Stimulated activated CD4-positive, alpha-beta T cell treated with anti-CD3 and anti-CD28 coated beads, Interleukin-15, amount 100 ng/mL, for 48 hours (primary cell): ENCODE measurements at places on chromosomes 5 and 9.

DNA sequence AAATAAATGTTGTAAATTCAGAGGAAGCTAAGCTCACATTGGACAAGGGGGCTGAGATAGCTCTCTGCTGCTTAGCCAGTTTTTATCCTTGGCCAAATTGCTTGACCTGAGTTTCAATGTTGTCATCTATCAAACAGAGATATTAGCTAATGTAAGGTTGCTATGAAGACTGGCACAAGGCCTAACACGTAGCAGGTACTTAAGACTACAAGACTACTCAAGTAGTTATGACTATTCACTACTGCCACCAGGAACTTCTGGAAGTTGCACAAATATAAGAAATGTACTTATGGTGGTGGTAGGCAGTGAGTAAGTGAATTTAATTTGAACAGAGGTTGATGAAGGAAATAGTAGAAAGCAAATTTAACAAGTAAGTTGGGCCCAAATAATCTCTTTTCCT, 17.4 kb upstream of the FYB1 start:
- no peak for DNase-seq

DNA sequence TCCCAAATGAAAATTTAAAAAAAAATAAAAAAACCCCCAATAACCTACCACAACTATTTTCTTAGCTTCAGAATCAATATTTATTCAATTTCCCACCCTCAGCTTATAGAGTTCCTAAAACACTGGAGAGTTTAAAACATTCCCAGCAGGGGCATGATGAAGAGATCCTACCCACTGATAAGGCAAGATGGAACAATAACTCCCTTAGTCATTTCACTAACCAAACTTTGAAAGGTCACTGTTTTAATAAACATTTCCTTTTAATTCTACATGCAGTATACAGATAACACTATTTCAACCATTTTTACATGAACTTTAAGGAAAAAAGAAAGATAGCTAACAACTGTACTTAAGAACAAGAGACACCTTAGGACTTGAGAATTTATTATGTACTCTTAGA, 34.9 kb upstream of the ACOT12 start:
- no peak for DNase-seq

- no peak for DNase-seq
These were observed 161.8 kb upstream of the SPRY4 start for GRCh38 chr5:142486581-142486980.

- DNase-seq = no peak
These were observed 73.4 kb downstream of the ESM1 start for GRCh38 chr5:54912021-54912420.

DNA sequence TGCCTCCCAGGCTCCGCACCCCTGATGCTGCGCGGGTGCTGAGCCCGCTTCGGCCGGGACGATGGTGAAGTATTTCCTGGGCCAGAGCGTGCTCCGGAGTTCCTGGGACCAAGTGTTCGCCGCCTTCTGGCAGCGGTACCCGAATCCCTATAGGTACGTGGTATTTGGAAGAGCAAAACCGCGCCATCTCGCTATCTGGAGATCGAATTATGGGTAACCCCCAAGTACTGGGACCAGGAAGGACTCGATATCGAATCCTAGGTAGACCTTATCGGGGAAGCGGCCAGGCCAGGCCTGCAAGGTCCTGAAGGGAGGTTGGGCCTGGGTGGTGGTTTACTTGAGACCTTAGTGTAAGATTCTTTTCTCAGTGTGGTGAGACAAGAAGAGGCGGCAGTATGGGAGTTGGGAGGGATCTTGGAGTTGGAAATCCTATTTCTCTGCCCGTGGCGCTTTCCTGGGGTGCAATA, 359 bp downstream of the PRELID1 start:
- DNase-seq = no peak

GRCh38 chr9:117156144-117156688, 258.6 kb downstream of the ASTN2 start:
- no peak for DNase-seq

GRCh38 chr5:136194576-136194975, 1.6 kb upstream of the SMIM32 start:
- no peak for DNase-seq

- DNase-seq = no peak
These were observed 143.6 kb downstream of the CDH9 start for GRCh38 chr5:26894719-26895263.

GRCh38 chr5:90293931-90294330, 115.6 kb downstream of the CETN3 start:
- DNase-seq = no peak

DNA sequence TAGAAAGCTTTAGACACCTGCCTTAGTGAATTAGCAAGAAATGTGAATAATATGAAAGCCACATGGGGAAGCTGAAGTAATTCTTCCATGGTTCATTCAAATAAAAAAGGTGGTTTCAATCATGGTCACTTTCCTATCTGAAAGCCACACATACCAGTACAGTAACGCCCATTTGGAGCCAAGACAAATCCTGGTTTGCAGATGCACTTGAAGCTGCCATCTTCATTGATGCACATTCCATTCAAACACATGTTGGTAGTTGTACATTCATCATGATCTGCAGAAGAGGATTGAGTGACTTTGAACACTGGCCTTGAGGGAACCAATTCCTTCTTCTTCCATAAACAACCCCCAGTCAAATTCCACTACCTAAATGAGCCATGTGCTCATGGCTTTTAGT, 161.5 kb downstream of the FBN2 start:
- DNase-seq = no peak

DNA sequence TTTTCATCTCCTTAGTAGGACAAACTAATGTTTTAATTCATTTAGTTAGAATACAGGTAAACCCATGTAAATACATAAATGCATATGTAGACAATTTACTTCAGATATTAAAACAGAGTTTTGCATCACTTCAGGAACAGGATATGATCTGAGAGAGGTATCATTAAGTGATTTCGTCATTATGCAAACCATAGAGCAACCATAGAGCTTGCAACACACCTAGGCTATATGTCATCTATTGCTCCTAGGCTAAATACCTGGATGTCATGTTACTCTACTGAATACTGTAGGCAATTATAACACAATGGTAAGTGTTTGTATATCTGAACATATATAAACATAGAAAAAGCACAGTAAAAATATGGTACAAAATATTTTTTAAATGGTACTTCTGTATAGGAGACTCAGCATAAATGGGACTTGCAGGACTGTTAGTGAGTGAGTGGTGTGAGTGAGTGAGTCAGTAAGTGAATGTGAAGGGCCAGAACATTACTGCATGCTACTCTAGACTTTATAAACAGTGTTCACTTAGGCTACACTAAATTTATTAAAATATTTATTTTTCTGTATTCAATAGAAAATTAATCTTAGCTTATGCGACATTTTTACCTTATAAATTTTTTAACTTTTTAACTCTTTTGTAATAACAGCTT, 1377.5 kb upstream of the CDH9 start:
- no peak for DNase-seq

- DNase-seq = no peak
These were observed 147.5 kb upstream of the RUSC2 start for GRCh38 chr9:35342221-35342958.

- DNase-seq = no peak
These were observed 1.2 kb upstream of the BTF3 start for GRCh38 chr5:73496984-73497457.

GRCh38 chr9:79220666-79221065, 351.1 kb upstream of the TLE4 start:
- no peak for DNase-seq

- DNase-seq = peak; percentile 13
These were observed 47.4 kb upstream of the BARX1 start for GRCh38 chr9:94002316-94003140.

DNA sequence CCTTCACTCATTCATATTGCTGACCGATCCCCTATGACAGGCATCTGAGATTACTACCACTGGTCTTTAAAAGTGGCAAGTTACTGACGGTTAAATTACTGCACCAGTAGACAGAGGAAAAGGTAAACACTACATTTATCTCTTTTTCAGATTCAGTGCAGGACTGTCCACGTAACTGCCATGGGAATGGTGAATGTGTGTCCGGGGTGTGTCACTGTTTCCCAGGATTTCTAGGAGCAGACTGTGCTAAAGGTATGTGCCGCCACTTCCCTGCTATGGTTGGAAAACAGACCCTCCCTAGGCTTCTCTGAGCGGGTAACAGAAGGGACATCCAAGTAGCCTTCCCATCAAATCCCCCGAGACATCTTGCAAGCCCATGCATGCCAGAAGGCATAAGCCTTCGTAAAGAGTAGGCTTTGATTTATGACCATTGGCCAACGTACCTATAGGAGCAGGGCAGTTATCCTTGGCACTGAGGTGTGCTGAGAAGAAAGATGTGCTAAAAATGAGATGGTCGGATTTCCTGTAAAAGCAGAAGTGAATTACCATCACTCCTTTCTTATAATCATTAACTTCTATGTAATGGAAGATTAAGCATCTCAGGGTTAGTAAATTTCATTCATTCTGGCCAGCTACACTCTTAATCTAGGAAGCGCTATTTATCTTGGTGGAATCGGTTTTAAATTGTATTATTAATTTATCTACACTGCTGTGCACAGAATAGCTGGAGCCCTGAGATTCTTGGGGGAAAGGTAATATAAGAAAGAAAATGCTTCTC, 193.4 kb upstream of the WWC1 start:
- DNase-seq = no peak

- DNase-seq = no peak
These were observed 41.6 kb upstream of the FBN2 start for GRCh38 chr5:128579639-128580038.

DNA sequence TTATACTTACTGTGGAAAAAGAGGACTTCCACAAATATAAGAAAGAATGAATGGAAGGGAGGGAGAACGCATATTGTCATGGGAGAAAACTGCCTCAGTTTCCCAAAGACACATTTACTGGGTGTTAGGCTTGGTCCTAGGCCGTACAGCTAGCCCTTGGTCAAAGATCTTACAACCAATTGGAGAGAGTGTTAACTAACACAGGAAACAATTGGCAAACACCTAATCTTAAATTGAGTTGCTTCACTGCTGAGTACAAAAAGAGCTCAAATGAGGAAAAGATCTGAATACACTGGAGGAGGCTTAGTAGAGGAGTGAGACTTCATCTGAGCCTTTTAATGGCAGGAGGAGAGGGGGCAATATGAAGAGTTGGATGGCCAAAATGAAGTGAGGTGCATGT, 161.7 kb downstream of the GLIS3 start:
- DNase-seq = no peak

- no peak for DNase-seq
These were observed 194.1 kb downstream of the DCP2 start for GRCh38 chr5:113170707-113171106.

DNA sequence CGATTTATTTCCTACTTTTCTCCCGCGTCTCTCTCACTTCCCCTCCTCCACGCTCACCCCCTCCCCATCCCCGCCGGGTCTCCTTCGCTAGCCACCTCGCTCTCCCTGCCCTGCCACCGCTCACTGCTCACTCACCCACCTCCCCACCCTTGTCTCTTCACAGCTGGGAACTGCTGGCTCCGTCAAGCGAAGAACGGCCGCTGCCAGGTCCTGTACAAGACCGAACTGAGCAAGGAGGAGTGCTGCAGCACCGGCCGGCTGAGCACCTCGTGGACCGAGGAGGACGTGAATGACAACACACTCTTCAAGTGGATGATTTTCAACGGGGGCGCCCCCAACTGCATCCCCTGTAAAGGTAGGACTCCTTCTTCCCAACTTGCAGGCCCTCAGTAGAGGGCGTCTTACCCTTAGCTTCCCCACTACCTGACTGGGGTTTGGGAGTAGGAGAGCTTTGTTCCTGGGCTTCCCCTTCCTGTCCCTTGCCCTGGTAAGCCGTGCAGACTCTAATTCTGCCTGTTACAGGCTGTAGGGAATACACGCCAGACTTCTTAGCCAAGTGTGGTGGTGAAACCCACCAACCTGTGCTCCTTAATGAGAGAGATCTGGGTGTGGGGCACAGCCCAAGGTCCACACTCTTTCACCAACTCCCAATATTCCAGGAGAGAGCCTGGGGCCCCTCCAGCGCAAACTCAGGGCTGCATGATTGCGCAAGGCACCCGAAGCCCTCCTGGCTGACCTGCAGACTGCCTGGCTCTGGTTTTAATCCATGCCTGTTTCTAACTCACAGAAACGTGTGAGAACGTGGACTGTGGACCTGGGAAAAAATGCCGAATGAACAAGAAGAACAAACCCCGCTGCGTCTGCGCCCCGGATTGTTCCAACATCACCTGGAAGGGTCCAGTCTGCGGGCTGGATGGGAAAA, 2.5 kb downstream of the FST start:
- no peak for DNase-seq

GRCh38 chr9:93680443-93681268, 104.3 kb downstream of the PHF2 start:
- no peak for DNase-seq

GRCh38 chr5:14481349-14481748, 100.2 kb upstream of the OTULINL start:
- DNase-seq = no peak

DNA sequence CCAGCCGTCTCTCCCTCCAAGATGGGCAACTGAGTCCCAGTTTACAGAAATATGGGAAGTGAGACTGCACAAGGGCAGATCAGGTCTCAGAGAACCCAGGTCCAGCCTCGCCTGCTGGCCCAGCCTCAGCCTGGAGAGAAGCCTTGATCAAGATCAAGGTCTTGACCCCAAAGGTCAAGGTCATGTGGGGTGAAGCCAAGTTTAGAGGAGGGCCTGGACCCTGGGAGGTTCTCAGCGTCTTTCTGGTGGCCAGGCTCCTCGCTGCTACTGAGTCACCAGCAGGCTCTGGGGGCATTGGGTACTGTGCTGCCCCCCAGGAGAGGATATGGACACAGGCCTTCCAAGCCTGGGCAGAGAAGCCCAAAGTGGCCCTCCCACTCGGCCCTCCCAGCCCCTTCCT, 8.8 kb downstream of the IPPK start:
- no peak for DNase-seq

DNA sequence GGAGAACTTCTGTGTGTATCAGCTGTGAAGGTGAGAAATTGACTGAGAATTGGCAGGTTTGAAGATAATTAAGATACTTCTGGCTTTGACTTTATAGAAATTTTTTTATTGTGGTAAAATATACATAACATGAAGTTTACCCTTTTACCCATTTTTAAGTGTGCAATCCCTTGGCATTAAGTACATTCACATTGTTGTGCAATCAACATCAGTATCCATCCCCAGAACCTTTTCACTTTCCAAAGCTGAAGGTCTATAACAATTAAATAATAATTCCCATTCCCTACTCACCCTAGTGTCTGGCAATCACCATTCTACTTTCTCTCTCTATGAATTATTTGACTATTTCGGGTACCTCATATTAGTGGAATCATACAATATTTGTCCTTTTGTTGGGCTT, 69.9 kb downstream of the ACTBL2 start:
- DNase-seq = no peak

DNA sequence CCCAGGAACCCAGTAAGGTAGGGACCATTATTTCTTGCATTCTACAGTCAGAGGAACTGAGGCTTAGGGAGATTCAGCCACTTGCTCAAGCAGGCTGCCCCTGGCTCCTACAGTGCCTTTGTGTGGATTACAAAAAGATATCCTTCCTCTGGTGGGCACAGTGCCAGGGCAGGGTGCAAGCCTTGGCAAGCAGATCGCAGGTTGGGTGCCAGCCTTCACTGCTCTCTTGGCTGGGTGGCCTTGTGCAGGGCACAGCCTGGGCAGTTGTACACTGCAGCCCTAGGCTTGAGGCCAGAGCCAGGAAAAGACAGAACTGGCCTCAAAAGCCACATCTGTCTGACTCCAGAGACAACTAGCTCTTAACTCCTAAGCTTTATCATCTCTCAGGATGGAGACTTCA, 15.0 kb downstream of the DOCK2 start:
- DNase-seq = no peak
